ENCODE measurements at places on chromosomes 13 and 19. TPM values are rescaled to one million over a fixed set of nuclear protein-coding genes. Genes with fewer than 3 reads are reported as not detected.

Gene TMEM150B
- total RNA-seq = not detected

Gene ZIM2
- total RNA-seq = not detected

Gene LACC1
- total RNA-seq = 3.0 TPM

Gene AMER2
- total RNA-seq = 0.04 TPM

Gene GSK3A
- 52.4 TPM for total RNA-seq

Gene ZNF320
- total RNA-seq = 26.1 TPM

DNA sequence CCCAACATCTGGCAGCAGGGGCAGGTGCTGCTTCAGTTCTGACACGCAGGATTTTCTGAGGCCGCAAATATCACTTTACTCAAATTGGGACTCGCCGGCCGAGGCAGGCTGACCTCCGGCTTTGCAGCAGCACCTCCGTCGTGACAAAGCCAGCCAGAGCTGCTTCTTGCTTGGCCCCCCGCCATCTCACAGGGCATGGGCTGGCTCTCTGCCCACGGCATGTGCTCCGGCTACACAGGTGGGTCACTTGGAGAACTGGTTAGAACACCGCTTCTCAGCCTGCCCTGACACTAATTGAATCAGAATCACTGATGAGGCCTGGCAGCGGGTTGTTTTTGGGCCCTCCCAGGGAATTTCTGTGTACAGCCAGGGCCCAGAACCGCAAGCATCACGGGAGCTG is 112.3 kb downstream of the SLC7A1 start:
- DNase-seq = no peak
- no peak overlapping the region for H3K4me3 ChIP-seq
- no peaks in the 10 kb centered on the region for H3K36me3 ChIP-seq
- H3K27ac ChIP-seq = no peak overlapping the region
- H3K4me1 ChIP-seq = peaks cover 11% of the 10 kb centered on the region
- no peaks in the 10 kb centered on the region for H3K27me3 ChIP-seq

DNA sequence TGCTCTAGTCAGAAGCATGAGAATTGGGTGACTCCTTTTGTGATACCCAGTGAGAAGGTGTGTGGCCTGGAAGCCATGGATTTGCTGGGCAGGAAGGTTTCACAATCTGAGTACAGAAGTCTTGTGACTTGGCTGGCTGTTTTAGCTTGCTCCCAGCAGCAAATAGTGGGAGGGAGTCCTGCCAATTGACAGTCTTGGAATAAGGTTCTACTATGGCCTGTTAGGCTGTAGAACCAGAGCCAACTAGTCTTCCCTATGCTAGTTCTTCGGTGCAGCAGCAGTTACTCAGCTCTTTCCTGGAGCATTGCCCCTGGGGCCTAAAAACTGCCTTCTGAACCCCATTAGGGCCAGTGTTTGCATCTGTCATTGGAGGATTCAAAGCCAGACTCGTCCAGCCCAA is 1935.4 kb upstream of the PCDH20 start:
- no peak overlapping the region for H3K4me3 ChIP-seq
- no peaks in the 10 kb centered on the region for H3K4me1 ChIP-seq
- no peaks in the 10 kb centered on the region for H3K27me3 ChIP-seq
- no peak for DNase-seq

GRCh38 chr19:23436944-23437343 is 41.7 kb upstream of the ZNF91 start:
- no peaks in the 10 kb centered on the region for H3K27me3 ChIP-seq
- H3K27ac ChIP-seq = no peak overlapping the region
- H3K4me3 ChIP-seq = no peak overlapping the region
- peaks cover 48% of the 10 kb centered on the region for H3K36me3 ChIP-seq
- H3K4me1 ChIP-seq = no peaks in the 10 kb centered on the region

DNA sequence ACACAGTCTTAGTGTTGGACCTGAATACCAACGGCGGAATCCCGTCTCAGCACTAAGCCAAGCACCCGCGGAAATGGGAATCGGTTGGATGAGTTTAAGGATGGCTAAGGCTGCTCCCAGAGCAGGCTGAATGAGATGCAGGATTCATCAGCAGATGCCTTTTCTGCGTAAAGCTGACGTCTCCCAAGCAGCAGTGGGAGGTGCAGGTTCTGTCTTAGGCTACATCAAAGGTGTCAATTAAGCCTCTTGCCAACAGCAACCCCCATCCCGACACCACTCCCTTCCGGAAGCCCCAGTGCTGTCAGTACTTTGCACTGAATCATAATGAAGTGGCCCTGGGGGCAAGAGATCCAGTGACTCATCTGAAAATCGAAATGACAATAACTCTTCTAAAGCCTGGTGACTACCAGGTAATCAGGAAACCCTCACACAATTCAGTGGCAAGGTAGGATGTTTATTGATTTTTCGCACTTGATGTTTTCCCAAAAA is 275.6 kb downstream of the DCLK1 start:
- peak overlapping the region; percentile 69 for H3K4me3 ChIP-seq
- peaks cover 30% of the 10 kb centered on the region for H3K4me1 ChIP-seq
- peaks cover 3% of the 10 kb centered on the region for H3K36me3 ChIP-seq
- DNase-seq = peak; percentile 97
- H3K27me3 ChIP-seq = no peaks in the 10 kb centered on the region

DNA sequence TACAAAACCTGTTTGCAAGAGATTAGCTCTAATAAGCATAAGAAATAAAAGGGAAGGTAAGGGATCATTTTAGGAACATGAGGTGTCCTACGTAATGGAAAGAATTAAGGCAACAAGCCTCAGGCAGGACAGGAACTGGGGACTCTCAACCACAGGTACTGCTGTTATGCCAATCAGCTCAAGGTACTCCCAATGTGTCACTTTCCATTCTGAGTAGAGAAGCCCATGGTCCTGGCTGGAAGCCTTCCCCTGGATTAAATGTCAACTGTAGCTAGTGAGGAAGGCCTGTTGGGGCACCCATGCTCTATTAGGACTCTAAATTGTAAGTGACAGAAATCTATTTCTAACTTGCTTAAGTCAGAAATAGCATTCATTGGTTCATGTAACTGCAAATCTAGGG is 134.6 kb downstream of the DPF1 start:
- no peak overlapping the region for H3K4me3 ChIP-seq
- no peak overlapping the region for H3K27ac ChIP-seq
- H3K27me3 ChIP-seq = no peaks in the 10 kb centered on the region
- H3K4me1 ChIP-seq = no peaks in the 10 kb centered on the region
- peaks cover 20% of the 10 kb centered on the region for H3K36me3 ChIP-seq

- peaks cover 16% of the 10 kb centered on the region for H3K36me3 ChIP-seq
- peak overlapping the region; percentile 24 for H3K4me3 ChIP-seq
- H3K27ac ChIP-seq = no peak overlapping the region
- peaks cover 12% of the 10 kb centered on the region for H3K4me1 ChIP-seq
- H3K27me3 ChIP-seq = no peaks in the 10 kb centered on the region
- no peak for DNase-seq
These were observed 3.5 kb downstream of the SPINT2 start for GRCh38 chr19:38267761-38268483.

- no peak overlapping the region for H3K4me3 ChIP-seq
- H3K27ac ChIP-seq = no peak overlapping the region
- H3K4me1 ChIP-seq = no peaks in the 10 kb centered on the region
- no peak for DNase-seq
- no peaks in the 10 kb centered on the region for H3K27me3 ChIP-seq
These were observed 48.1 kb upstream of the FARP1 start for GRCh38 chr13:98094678-98095266.

DNA sequence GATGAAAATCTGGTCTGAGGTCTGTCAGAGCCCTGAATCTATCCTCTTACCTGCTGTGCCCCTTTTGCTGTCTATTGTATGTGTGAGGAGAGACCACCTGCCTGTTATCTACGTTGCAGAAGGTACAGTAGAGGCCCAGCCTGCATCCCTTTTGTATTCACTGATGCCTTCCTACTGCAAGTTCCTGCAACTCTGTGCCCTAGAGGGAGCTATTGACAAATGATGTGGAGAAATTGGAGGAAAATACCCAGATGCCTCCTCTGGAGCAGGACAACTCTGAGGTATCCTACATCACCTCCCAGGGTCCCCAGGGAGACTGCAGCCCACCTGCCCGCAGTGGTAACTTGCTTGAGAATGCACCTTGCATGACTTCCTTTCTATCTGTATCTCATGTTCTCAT is 33.7 kb downstream of the SIAH3 start:
- no peaks in the 10 kb centered on the region for H3K36me3 ChIP-seq
- no peak overlapping the region for H3K27ac ChIP-seq
- no peaks in the 10 kb centered on the region for H3K27me3 ChIP-seq
